ENCODE measurements at places on chromosomes 3 and 15. TPM values are rescaled to one million over a fixed set of nuclear protein-coding genes. Genes with fewer than 3 reads are reported as not detected.
A peak's percentile ranks its signal among the peaks of the same experiment; 100 is the strongest.

DNA sequence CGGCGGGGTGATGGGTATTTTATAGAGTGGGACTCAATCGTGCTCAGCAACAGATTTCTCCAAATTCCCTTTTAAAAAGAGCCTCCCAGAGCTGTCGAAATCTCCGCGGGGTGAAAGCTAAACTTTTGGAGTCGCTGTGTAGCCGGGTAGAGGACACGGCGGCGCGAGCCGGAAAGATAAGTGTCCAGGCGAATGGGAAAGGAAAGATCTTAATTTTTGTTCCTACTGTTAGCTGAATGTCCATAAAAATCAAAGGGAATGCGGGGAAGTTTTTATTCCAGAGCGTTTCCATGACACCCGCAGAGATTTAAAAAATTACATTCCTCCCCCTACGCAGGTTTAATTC, 9.1 kb downstream of the EOMES start:
- peaks cover 50% of the 10 kb centered on the region for H3K4me1 ChIP-seq
- peak overlapping the region; percentile 68 for H3K4me3 ChIP-seq
- H3K36me3 ChIP-seq, result no peaks in the 10 kb centered on the region
- no peak overlapping the region for H3K27ac ChIP-seq
- peaks cover 97% of the 10 kb centered on the region for H3K27me3 ChIP-seq

Gene SERPINI2
- 2.5 TPM for total RNA-seq

GRCh38 chr15:37053166-37053565, 47.2 kb downstream of the MEIS2 start:
- no peaks in the 10 kb centered on the region for H3K36me3 ChIP-seq
- no peak overlapping the region for H3K4me3 ChIP-seq
- no peaks in the 10 kb centered on the region for H3K27me3 ChIP-seq

DNA sequence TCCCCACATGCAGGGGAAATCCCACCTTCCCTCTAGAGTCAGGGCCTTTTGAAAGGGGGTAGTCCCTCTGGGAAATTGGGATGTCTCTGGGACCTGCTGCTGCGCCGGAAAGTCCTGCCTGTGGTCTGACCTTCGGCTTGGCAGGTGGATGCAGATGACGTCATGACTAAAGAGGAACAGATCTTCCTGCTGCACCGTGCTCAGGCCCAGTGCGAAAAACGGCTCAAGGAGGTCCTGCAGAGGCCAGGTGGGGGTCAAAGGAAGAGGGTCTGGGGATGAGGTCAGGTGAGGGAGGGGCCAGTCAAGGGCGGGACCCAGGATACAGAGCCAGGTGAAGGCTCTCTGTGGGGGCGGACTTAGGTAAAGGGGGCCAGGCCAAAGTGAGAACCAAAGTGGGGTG, 16.2 kb downstream of the PTH1R start:
- H3K4me3 ChIP-seq, result no peak overlapping the region
- peaks cover 9% of the 10 kb centered on the region for H3K4me1 ChIP-seq
- H3K36me3 ChIP-seq, result no peaks in the 10 kb centered on the region
- DNase-seq, result no peak

DNA sequence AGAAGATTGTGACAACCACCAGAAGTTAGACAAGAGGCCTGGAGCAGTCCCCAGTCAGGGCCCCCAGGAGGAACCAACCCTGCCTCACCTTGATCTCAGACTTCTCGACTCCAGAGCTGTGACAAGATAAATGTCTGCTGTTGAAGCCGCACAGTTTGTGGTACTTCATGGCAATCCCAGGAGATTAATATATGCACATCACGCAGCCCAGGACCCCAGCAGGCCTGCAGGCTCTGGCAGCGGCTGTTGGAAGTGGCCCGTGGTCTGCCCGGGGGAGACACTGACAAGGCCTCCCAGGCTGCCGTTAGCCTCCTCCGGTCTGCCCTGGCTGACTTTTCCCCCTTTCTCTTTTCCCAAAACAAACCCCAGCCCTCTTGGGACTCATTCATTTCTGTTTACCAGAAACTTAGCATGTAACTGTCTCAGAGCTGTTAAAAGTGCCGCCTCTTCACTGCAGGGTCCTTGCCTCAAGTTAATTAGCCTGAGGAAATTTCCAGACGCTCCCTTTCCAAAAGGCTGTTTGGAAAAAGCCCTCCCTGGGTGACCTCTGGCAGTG, 183.5 kb upstream of the LYSMD4 start:
- H3K4me3 ChIP-seq, result no peak overlapping the region
- no peak for DNase-seq
- no peaks in the 10 kb centered on the region for H3K27me3 ChIP-seq
- H3K4me1 ChIP-seq, result no peaks in the 10 kb centered on the region

- no peaks in the 10 kb centered on the region for H3K27me3 ChIP-seq
- no peaks in the 10 kb centered on the region for H3K4me1 ChIP-seq
- no peak for DNase-seq
- H3K27ac ChIP-seq, result no peak overlapping the region
Measured at GRCh38 chr3:8255725-8256124, 245.9 kb upstream of the LMCD1 start.

GRCh38 chr3:160986069-160986468, 119.1 kb downstream of the B3GALNT1 start:
- no peaks in the 10 kb centered on the region for H3K27me3 ChIP-seq
- H3K4me3 ChIP-seq, result no peak overlapping the region
- peaks cover 9% of the 10 kb centered on the region for H3K4me1 ChIP-seq
- no peaks in the 10 kb centered on the region for H3K36me3 ChIP-seq
